HepG2 (cell line): ENCODE measurements at places on chromosomes 2 and 18. TPM values are rescaled to one million over a fixed set of nuclear protein-coding genes. Genes with fewer than 3 reads are reported as not detected.

- DNase-seq = no peak
These were observed 5.0 kb downstream of the CFAP221 start for GRCh38 chr2:119549241-119549640.

DNA sequence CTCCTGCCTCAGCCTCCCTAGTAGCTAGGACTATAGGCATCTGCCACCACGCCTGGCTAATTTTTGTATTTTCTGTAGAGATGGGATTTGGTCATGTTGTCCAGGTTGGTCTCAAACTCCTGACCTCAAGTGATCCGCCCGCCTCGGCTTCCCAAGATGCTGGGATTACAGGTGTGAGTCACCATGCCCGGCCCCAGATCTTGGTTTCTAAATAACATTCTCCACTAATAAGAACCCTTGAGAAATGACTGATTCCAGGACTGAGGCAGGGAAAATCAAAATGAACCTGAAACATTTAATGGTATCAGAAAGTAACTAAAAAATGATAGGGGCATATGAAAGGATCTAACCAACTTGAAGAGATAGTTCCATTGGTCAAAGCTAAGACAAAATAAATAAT lies 34.0 kb downstream of the BMPR2 start:
- DNase-seq = no peak

GRCh38 chr2:45000921-45001868 lies 8.1 kb downstream of the SIX2 start:
- DNase-seq = no peak

GRCh38 chr2:9844576-9844975 lies 1.3 kb downstream of the TAF1B start:
- no peak for DNase-seq

FAM237A gene
- not detected in 2 replicates for polyA plus RNA-seq

PPP4R1 gene
- 67.2 and 72.4 TPM in 2 replicates for polyA plus RNA-seq
